ENCODE measurements at places on chromosomes 7 and 10. TPM values are rescaled to one million over a fixed set of nuclear protein-coding genes. Genes with fewer than 3 reads are reported as not detected.

DNA sequence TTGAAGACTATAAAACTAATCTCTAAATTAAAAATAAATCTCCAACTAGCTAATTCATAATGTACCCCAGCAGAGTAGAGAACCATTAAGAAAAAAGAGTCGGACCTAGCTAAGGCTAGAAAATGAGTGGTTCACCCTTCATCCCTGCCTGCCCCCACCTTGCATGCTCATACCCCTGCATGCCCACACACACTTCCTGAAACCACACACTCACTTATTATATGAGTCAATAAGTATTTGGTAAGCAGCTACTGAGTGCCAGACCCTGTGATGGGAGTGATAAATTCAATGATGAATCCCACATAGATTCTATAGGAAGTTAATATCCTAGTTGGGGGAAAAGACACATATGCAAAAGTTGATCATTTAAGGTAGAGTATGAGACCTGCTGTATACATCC is 152.9 kb upstream of the INHBA start:
- DNase-seq = no peak

GRCh38 chr7:20140291-20141001 is 76.7 kb downstream of the MACC1 start:
- no peak for DNase-seq

GRCh38 chr7:16583834-16584233 is 57.2 kb downstream of the LRRC72 start:
- DNase-seq = no peak

Gene SKIDA1
- 2.6 TPM for total RNA-seq

DNA sequence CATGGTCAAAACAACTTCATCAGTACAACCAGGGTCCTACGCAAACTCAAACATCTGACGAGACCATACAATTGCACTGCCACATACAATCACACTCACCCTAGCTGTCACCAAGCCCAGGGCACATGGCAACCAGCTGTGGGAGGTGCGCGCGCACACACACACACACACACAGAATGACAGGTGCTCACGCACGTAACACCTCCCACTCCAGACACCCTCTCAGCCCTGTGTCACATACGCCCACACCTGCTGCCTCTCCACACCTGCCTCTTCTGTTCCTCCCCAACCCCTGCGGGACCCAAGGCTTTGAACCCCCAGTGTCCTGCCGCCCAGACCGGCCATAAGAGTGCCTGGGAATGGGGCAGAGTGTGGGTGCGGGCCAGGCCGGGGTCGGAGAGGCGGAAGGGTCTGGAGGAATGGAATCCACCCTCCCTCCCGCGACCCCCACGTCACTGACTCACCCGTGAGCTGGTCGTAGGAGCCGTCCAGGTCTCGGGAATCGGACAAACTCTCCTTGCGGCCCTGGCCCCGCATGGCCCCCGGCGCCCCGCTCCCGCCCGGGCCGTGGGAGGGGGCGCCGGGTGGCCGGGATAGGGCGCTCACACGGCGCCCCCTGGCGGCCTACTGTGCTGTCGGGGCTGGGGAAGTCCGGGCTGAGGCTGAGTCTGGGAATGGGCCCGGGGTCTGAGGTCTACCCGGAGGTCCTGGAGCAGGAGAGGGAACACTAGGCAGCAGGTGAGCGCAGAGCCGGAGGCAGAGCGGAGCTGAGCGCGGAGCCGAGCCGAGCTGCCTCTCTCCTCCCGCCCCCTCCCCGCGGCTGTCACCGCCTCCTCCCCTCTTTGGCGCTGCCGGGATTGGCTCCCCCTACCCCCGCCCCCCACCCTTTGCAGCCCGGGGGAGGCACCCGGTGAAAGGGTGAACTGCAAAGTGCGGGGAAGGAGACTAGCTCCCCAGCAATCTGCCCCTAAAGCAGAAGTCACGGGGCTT is at the start of gene KCNIP2:
KCNIP2 (minus strand) TSS at position 769 of the 990 bp plus-strand sequence; CDS start at position 537, 232 bp downstream.
- DNase-seq = peak; percentile 35

Gene PIP
- total RNA-seq = not detected

DNA sequence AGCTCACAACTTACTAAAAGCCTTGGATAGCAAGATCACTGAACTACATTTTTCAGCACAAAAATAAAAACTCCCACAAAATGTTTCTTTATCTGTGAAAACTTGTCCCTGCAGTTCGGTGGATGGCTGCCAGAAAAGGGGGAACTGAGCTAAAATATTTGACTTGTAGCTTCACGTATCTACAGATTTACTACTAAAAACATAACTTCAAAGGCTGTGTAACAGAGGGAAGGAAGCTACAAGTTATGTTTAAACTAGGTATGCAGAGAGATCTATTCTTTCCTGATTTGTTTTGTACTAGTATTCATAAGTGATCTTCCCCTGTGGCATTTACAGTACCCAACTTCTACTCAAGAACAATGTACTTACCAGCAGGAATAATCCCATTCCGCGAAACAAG is 25.1 kb downstream of the SGCE start:
- DNase-seq = no peak

Gene KIN
- total RNA-seq = 5.4 TPM

DNA sequence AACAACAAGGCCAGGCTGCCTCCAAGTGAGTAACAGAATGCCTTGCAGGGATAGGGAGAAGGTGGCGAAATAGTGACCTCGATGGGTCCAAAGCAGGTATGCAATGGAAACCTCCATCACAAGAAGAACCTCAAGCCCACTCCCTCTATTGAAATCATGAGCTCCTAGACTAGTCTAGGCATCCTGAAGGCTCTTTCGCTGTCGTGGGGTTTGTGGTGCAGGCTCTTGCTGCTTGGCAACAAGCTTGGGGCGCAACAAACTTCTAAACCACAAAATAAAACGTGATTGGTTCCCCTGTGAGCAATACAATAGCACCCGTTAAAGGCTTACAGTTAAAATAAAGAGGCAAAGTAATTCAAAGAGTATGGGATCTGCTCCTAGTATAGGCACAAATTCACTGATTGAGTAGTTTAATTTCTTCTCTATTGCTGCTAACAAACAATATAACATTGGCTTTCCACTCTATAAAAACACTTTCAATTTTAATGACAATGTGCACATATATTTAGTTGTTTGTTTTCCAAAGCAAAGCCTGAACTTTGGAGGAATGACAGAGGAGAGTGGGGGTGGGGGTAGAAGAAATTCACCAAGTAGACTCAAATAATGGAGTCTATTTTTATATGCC is 64.1 kb downstream of the C10orf67 start:
- no peak for DNase-seq

Gene SLC18A3
- total RNA-seq = not detected

GRCh38 chr7:6446838-6447580 is 745 bp downstream of the DAGLB start:
- peak; percentile 93 for DNase-seq

DNA sequence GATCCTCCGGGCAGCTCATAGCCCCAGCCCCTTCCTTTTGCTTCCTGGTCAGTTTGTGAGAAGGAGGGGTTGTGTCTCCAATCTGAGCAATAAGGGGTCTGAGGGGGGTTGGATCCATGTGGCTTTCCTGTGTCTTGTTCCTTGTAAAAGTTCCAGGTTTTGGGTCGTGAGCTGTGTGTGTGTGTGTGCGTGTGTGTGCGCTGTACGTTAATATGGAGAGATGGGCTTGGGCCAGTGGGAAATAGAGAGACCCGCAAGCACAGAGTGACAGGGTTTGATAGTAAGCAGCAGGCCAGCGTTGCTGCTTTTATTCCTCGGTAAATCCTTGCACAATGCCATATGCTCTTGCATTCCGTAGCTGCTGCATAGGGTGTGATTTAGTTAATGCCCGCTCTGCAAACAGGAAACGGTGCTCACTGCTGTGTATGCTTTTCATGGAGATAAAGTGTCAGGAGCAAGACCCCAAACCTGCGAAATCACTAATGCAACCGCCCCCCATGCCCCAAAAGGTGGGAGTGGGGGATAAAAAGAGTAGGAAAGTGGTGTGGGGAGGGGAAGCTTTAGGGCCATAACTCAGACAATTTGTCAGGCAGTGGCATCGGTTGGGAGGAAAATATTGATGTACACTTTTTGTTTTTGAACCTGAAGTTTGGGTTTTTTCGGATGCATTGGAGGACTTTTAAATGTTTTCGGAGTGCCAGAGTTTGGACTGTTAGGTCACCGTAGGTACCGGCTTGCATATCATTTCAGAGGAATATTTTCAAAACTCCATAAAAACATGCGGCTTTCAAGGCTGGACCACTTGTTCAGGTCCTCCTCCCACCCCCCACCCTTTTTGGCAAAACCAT is 108.7 kb downstream of the TCF7L2 start:
- peak; percentile 53 for DNase-seq

Gene ASIC3
- total RNA-seq = not detected

All from dermis blood vessel endothelial cell (primary cell).